T-cell (primary cell): ENCODE measurements at places on chromosomes 2 and 18. TPM values are rescaled to one million over a fixed set of nuclear protein-coding genes. Genes with fewer than 3 reads are reported as not detected.
A peak's percentile ranks its signal among the peaks of the same experiment; 100 is the strongest.

- no peak for DNase-seq
Observed at GRCh38 chr2:163594497-163594896, 141.3 kb downstream of the FIGN start.

GRCh38 chr2:35365859-35366258 is 989.7 kb upstream of the CRIM1 start:
- DNase-seq, result no peak

- DNase-seq, result no peak
Observed at GRCh38 chr18:658947-659533, 1.6 kb downstream of the TYMS start.

GRCh38 chr18:2848247-2849246 is 1.7 kb downstream of the EMILIN2 start:
- no peak for DNase-seq

DNA sequence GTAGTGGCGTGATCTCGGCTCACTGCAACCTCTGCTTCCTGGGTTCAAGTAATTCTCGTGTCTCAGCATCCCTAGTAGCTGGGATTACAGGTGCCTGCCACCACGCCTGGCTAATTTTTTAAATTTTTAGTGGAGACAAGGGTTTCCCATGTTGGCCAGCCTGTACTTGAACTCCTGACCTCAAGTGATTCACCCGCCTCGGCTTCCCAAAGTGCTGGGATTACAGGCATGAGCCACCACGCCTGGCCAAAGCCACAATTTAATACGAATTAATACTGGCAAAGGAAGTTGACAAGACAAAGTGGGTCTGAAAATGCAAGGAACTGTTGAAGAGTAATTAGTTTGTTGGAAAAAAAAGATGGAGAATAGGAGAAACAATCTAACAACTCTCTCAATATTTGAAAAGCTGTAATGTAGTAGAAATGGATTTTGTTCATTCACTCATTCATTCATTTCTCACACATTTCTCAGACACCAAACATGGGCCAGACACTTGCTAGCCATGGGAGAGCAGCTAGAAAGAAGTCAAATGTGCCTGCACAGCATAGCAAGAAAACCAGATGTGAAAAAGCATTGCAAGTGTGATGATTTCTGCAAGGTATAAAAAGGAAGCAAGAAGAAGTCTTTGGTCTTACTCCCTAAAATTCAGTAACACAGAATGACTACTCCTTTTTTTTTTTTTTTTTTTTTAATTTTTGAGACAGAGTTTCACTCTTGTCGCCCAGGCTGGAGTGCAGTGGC is 39.4 kb upstream of the ATL2 start:
- DNase-seq, result no peak

- DNase-seq, result no peak
Observed at GRCh38 chr2:3041841-3042600, 335.6 kb downstream of the EIPR1 start.

DNA sequence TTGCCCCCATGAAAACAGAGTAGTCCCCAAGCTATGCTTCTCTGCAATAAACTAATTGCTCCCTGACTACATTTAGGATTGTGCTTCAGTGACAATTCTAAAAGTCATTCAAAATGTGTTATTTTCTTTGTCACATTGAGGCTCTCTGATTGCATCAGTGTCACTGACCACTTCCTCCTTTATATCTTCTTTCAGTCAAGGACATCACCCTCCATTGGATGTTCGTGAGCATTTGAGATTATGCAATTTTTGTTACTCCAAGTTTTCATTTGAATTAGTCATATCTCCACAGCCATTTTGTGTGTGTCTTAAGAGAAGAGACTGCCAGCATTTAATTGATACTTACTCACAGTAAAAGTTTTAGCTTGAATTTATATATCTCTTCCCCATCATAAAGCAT is 780.8 kb upstream of the GCFC2 start:
- no peak for DNase-seq

DNA sequence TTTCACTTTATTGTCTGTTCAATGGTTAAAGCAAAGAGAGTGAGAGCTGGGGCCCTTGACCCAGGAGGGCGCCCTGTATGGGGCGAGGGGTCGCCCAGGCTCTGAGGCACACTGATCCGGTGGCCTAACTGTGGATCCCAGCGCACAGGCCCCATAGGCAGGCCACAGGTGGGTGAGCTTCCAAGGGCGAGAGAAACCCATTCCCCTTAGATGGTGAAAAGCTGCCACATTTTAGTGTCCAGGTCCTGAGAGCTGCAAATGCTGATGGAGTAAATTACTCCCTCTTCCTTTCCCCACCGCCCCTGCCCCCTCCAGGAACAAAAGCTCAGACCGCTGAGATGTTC is 5.9 kb upstream of the DLX2 start:
- DNase-seq, result no peak

GRCh38 chr2:23622466-23622865 is 237.5 kb downstream of the KLHL29 start:
- no peak for DNase-seq

DNA sequence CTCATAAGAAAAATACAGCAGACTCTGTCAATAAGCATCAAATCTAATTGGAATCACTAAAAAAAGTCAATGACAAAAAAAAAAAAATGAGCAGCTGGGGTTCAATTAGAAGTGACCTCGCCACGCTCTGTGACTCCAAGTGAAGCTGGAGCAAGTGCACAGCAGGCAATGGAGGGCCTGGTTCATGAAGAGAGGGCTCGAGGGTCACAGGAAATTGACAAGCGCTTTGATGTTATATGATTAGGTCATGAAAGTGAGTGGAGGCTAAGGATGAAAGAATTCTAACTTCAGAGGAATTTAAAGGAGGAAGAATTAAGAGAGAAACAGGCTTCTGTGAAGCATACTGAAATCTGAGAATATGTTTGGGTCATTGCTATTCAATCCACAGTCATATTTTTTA is 85.4 kb upstream of the TMEM18 start:
- DNase-seq, result no peak

DNA sequence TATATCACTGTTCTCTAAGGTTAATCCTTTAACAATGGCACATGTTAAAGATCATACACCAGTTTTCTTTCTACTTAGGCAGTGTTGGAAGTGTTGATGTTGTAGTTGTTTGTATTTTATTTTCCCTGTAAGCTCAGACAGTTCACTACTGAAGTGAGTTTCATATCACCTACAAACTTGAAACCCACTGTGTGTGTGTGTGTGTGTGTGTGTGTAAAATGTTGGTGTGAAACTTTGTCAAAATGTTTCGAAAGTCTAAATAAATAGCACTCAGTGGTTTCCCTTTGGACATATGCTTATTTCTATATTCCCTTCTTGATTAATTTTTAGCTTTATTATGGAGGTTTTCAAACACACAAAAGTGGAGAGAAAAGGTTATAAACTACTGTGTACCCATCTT is 79.8 kb upstream of the CAVIN2 start:
- DNase-seq, result no peak

DNA sequence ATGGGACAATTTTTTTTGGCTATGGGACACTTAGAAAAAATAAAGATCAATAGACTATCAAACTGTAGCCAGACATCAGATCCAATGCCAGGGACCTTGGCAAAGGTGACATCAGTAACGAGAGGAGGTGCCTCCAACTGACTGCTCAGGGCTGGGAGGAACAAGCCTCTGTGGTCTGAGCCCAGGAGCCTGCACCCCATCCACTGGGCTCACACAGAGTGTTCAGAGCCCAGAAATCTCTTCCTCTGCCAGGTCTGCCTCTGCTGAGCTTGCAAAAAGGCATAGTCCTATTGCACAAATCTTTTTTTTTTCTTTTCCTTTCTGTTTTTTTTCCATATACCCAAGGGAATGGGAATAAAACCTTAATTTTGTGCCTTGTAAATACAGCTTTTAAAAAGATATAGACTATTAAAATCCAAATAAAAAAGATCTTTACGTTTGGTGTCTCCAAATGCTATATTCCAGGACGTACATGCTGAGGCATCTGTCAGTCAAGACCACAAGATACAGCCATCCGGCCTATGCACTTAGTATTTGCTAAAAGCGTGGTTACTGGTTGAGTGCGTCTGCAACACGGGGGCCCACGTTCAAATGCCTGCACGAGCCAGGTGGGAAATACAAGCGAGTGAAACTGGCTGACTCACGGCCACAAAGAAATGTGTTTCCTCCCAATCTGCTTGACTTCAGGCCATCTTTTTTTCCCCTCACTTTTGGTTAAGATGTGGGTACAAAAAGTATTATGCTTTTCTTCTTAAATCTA is 7.8 kb upstream of the ARHGAP25 start:
- peak; percentile 75 for DNase-seq

- peak; percentile 74 for DNase-seq
Observed at GRCh38 chr18:62524440-62525200, 1.8 kb downstream of the ZCCHC2 start.

The MPHOSPH10 gene
- 34.8 TPM for total RNA-seq

The UGT1A7 gene
- not detected for total RNA-seq
